Stimulated activated CD4-positive, alpha-beta T cell treated with anti-CD3 and anti-CD28 coated beads, Interleukin-2, amount 100 ng/mL, for 48 hours (primary cell): ENCODE measurements at places on chromosomes 12 and 14.

GRCh38 chr12:77033658-77034536 lies 31.5 kb downstream of the E2F7 start:
- DNase-seq = no peak

DNA sequence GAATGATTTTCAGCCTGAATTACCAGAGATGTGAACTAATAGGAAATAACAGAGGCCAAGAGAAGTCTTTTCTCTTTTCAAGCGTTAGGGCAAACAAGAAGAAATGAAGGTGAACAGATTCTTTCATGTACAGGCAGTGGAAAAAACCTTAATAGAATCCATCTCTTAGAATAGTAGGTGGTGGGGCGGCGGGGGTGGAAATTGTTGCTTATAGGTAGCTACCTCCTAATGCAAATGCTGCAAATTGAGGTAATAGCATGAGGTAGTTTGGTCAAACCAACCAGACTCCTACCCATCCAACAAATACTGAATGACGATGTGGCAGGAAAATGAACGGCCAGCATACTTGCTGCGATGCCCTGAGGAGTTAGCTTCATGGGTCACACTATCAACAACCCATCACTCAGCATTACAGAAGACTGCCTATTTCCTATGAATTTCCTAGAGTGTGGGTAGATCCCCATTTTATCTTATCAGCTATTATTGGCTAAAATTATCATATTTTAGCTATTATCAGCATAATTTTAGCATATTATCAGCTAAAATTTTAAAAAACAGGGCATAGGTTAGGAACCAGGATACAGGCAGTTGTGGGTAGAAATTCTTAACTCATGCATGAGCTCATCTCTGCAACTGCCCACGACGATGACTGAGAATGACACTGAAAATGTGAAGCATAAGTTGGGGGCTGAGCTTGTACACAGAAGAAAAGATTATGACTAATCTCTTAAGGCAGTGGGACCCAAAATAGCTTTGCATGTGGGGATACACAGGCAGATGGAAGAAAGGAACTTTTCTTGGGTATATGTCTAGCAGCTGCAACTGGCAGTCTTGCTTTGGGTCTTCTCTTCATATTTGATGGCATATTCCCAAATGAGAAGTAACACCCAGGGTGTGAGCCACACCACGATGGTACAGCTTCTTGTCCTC lies 68.7 kb downstream of the NIN start:
- DNase-seq = peak; percentile 27

GRCh38 chr14:90495357-90496276 lies 98.8 kb downstream of the CALM1 start:
- peak; percentile 30 for DNase-seq

DNA sequence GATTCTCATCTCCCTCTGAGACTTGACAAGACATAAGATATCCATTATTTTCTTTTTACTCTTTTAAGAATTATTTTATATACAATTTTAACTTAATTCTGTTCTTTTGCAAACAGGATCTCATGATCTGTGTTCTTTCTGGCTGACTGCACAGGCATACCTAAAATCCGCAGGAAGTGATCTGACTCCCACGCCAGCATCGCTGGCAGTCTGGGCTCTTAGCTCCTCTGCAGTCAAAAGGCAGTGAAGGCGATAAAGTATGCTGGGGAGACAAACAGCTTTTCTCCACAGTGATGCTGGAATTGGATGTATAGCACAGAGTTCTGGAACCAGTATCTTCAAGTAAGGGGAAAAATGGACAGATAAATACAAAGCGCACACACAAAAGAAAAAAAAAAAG lies 52.4 kb downstream of the DICER1 start:
- no peak for DNase-seq
